GM23248 (cell line): ENCODE measurements at places on chromosomes 2 and 18.
A peak's percentile ranks its signal among the peaks of the same experiment; 100 is the strongest.

- no peak for DNase-seq
Observed at GRCh38 chr2:64371727-64372126, 82.2 kb upstream of the LGALSL start.

- no peak for DNase-seq
Observed at GRCh38 chr18:25167612-25168410, 184.2 kb downstream of the ZNF521 start.

- DNase-seq: peak; percentile 46
Observed at GRCh38 chr2:9885036-9885684, 41.9 kb downstream of the TAF1B start.

DNA sequence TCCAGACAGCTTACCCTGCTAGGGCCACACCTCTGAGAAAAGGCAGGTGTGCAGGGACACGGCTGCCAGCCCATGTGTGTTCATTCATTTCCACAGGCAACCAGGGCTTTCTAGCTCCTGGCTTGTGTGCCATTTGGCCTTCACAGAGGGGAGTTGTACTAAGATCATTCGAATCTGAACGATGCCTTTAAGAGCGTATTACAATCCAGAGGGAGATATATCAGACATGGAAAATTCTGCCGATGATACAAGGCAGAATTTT, 64.2 kb upstream of the OTOF start:
- no peak for DNase-seq

DNA sequence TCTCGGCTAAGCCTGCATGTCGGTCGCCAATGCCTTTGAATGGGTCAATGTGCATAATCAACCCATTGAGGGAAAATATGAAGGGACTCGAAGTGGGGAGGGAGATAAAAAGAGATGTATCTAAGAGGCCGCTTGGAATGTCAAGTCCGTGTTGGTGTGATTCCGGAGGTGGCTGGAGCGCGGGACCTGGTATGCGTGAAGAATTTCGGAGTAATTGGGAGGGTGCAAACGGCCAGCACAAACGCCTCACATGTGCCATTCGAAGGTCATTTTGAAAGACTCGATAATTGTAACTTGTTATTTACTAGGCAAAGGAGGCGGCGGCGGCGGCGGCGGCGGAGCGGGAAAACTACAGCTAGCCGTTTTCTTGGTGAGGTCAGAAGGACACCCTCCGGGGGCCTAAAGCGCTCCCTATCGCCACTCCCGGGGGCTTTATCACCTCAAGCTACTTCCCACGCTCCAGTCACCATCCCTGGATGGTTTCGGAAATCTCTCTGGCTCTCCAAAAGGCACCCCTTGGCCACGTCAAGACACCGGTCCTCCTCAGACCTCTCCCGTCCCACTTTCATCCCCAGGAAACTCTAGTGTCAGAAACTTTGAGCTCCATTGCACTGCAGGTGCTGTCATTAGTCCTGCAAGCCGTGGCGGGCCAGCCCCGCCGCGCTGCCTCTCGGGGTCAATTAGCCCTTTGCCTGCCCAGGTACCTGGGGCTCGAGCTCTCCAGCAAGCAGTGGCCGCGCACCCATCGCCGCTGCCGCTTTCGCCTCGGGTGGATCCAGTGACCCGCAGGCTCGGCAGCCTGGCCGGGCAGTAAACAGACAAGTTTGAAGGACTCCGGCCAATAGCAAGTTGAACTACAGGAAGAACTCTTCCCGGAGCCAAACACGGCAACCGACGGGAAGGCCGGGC, 1.5 kb downstream of the ERBB4 start:
- DNase-seq: peak; percentile 43

DNA sequence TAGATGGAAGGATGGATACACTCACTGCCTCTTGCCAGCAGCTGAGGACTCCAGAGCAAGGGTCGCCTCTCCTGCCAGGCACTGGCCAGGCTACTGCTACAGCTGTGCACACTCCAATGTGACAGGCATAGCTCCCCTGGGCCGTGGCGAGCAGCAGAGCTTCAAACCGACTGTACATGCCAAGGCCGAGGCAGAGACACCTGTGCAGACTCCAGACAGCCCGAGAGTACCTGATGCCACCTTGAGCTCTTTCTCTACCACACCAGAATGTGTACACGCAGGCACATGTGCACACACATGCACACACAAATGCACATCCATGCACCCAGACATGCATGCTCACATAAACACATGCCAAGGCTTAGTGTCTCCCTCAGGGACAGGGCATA, 508.3 kb upstream of the MYT1L start:
- no peak for DNase-seq

DNA sequence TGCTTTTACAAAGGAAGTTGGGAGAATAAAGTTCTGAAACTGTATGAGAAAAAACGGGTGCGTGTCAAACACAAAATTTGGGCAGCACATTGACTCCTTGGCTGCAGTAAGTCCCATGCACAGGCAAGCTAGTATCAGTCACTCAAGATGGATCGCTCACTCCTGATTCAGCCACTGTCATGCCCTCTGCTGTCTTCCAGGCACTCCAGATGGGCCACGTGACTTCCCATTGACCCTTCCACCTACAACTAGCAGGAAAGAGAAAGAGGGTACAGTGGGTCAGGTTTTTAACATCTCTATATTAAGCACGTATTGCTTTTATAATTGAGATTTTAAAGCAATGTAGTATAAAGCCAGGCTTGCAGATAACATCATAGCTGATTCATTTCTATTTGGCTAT, 8.6 kb downstream of the ARHGEF33 start:
- DNase-seq: no peak

DNA sequence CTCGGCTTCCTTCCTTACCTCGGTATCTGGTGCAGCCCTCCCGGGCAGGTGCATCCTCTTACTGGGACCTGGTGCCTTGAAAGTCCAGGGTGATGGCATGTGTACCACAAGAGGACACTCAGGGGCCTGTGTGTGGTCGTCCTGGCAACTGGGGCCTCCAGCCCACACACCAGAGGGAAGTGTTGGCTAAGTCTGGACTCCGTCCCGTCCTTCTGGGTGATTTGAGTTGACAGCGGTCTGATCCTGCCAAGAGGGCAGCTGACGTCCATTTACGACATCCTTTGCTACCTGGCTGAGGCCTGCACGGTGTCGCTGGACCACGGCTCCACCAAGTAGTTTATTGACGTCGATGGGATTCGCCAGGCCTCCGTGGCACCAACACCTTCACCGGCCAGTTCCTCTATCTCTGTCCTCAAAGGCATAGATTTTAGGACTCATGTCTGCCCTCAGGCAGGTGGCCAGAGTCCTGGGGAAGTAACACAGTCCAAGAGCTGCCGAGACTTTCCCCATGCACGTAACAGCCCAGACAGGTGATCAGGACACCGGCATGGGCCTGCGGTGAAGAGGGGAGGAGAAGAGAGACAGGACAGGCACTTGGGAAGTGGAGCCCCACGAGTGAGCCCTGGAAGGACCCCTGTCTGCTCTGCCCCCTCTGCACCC, 186.0 kb upstream of the HDAC4 start:
- no peak for DNase-seq

- DNase-seq: no peak
Observed at GRCh38 chr2:148031152-148031551, 10.3 kb downstream of the MBD5 start.

- peak; percentile 94 for DNase-seq
Observed at GRCh38 chr2:30425326-30425725, 21.7 kb upstream of the LCLAT1 start.

GRCh38 chr2:112942654-112943002, 31.7 kb downstream of the IL37 start:
- DNase-seq: peak; percentile 12

GRCh38 chr2:194380011-194380410, 1277.0 kb upstream of the SLC39A10 start:
- DNase-seq: no peak

- DNase-seq: peak; percentile 20
Observed at GRCh38 chr2:219059375-219059724, 1.4 kb downstream of the IHH start.

- DNase-seq: no peak
Observed at GRCh38 chr18:23772327-23773024, 83.2 kb downstream of the LAMA3 start.

DNA sequence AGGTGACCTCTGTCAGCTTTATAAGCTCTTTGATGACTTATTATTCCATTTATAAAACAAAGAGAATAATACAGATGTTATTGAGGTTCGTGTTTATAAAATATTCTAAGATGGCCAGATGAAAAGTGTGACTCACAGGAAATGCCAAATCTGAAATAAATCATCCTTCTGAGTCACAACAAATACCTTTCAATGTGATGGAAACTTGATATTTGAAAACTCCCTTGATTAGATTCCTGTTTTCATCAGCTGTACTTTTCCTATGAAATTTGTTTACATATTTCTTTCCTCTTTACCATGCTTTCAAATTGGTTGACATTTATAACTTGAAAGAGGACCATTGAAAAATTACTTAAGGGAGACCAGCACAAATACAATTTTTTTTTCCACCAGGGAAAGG, 30.6 kb upstream of the PPP1R1C start:
- peak; percentile 40 for DNase-seq

DNA sequence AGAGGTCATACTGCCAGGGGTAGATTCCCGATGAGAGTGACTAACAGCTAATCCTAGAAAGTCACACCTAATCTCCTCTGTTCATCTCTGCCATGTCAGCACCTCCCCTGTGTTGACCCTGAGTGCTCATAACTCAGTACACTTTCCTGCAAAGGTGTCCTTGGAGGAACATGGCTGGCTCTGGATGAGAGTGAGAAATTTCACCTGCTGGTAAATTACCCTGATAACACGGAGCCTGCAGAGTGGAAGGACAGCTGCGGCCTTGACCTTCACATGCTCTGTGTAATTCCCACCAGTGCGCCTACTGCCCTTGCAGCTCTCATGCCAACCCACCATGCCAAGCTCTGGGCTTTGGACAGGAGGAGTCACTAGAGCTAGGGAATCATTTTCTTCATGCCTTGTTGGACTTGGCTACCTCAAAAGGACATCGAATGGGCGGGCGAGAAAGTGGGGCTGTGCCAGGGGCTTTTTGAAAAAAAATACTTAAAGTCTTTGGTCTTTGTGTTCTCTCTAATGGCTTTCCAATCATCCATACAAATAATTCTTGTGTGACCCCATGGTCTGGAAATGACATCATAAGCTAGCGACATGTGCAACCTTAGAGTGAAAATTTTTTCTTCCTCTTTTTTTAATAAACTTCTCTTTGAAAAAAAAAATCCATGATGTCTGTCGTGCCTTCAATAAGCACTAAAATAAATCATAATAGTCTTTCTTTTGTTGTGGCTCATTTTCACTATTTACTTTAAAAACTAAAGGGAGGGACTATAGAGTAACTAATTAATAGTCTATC, 319.9 kb downstream of the MYCN start:
- DNase-seq: no peak

DNA sequence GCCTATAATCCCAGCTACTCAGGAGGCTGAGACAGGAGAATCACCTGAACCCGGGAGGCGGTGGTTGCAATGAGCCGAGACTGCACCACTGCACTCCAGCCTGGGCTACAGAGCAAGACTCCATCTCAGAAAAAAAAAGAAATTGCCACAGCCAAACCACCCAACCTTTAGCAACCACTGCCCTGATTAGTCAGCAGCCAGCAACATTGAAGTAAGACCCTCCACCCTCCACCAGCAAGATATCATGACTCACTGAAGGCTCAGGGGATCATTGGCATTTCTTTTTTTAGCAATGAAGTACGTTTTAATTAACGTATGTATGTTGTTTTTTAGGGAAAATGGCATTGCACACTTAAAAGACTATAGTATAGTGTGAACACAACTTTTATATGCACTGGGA, 349.1 kb upstream of the ACVR2A start:
- peak; percentile 12 for DNase-seq

- peak; percentile 50 for DNase-seq
Observed at GRCh38 chr18:6960656-6961055, 156.9 kb downstream of the LAMA1 start.

DNA sequence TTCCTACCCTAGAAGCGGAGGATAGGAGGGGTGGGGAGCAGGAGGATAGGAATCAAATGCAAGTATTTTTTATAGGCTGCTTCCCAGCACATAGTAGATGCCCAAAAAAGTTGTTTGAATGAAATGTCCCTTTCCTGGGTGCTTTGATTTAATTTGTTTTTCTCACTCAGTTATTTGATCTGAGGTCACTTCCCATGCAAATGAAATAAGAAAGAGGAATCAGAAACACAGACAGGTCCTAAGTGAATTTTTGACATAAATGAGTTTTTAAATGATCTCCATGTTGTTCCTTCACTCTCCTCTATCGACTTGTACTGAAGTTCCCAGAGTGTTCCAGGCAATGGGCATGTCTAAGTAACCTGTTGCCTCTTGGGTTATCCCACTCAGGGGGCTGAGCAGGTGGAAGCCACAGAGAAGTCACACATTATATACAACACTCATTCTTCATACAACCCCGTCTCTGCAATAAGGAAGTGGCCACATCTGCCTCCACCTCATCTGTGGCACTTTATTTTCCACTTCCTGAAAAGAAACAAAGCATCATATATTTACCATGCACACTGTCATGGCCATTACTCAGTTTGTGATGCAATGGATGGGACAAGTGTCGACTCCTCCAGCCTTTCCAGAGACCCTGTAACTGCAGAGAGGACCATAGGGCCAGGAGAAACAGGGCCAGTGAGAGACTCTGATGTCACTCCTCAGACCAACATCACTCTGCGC, 81.9 kb upstream of the ZNF397 start:
- DNase-seq: no peak

GRCh38 chr2:150110548-150110947, 376.9 kb downstream of the RND3 start:
- peak; percentile 51 for DNase-seq

DNA sequence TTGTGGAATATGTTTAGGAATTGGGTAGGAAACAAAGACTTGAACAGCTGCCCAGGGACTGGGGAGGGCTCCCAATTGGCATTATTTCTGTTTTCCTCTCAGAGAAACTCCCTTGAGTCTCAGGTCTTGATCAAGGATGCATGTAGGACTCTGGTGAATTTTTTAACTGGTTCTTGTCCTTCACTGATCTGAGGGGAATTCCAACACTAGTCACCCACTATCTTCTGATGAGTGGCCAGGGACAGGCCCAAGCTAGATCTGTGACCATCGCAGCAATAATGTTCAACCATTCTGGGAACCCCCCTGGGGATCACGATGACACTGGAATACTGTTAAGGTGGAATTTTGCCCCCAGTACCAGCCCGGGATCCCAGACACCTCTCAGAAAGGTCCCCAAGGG, 132.0 kb downstream of the SH3BP4 start:
- DNase-seq: peak; percentile 19

- DNase-seq: no peak
Observed at GRCh38 chr2:161090411-161090810, 69.8 kb upstream of the TANK start.

GRCh38 chr2:72103161-72103560, 44.5 kb downstream of the CYP26B1 start:
- DNase-seq: no peak

DNA sequence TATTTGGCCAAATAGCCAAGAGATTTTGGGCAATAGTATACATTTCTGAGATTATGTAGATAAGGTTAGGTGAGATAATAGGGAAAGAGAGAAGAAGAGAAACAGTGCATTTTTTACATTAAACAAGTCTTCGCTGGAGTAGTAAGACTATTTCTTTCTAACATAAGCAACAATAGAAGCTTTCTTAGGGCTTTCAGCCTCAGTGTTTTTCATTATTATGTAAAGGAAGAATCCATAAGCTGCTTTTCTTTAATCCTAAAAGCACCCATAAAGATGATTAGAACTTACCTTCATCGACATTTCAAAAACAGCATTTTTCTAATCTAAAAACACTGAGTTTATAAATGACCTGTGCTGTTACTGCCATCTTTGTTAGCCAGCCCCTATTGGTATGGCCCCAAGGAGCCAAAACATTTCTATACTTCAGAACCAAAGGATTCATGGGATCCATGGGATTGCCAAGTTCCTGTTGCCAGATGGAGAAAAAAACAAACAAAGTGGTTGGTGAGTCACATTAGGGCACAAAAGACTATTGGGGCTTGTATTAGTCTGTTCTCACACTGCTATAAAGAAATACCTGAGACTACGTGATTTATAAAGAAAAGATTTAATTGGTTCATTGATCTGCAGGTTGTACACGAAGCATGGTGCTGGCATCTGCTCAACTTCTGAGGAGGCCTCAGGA, 88.2 kb downstream of the SCG2 start:
- peak; percentile 37 for DNase-seq
